ENCODE measurements at places on chromosomes 6 and 20.

GRCh38 chr6:26094036-26094435, 6.8 kb downstream of the HFE start:
- no peak for DNase-seq

- DNase-seq, result no peak
Measured at GRCh38 chr6:17159240-17159639, 57.4 kb downstream of the STMND1 start.

- no peak for DNase-seq
Measured at GRCh38 chr20:29298759-29299613, 1958.5 kb upstream of the DEFB115 start.

DNA sequence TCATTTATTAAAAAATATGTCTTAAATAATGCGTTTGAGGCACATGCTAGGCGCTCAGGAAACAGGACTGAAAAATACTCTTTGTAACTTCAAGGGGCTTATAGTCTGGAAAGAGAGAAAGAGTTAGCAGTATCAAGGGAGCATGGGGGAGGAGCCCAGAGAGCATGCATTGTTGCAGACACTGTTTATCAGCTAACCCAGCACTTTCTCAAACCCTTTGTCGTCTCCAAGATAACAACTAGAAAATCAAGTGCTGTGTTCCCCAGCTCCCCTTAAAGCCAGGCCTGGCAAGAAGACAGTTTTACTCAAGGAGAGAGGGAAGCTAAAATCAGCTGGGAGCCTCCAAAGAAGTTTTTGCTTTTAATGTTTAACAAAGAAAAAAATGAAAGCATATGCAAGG, 98.4 kb downstream of the PERP start:
- no peak for DNase-seq

DNA sequence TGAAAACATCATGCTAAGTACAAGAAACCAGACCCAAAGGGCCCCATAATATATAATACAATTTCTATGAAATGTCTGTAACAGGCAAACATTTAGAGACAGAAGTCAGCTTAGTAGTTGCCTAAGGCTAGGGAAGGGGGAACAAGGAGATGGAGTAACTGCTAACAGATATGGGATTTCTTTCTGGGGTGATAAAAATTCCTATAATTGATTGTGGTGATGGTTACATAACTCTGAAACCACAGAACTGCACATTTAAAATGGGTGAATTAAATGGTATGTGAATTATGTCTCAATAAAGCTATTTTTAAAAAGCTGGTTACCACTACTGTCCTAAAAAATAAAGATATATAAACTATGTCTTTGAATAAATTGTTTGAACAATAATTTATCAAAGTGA, 3.2 kb downstream of the CEP162 start:
- no peak for DNase-seq

GRCh38 chr20:39248862-39249485, 286.8 kb downstream of the DHX35 start:
- DNase-seq, result no peak

DNA sequence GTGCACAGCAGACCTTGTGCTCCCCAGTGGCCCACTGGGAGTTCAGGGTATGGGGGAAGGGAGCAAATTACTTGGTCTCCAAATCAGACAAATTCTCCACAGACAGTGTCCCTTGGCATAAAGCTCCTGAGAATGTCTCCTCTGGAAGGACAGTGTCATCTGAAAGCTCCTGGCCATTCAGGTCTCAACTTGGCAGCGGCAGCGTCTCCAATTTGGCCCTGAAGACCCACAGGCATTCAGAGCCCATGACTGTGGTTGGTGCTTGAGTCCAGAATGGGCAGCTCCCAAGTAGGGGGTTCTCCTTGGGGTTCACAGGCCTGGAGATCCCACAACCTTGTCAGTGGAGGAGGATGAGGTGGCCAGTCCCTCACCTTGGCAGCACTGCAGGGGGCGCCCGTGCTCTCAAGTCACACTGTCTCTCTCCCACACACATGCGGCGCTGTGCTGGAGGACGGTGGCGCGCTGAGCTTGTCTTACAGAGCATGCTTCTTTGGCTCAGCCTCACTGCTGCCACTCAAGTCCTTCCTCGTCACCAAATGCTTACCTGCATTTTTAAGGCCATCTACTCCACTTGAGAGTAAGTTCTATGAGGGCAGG, 20.7 kb downstream of the DYNLRB1 start:
- no peak for DNase-seq

DNA sequence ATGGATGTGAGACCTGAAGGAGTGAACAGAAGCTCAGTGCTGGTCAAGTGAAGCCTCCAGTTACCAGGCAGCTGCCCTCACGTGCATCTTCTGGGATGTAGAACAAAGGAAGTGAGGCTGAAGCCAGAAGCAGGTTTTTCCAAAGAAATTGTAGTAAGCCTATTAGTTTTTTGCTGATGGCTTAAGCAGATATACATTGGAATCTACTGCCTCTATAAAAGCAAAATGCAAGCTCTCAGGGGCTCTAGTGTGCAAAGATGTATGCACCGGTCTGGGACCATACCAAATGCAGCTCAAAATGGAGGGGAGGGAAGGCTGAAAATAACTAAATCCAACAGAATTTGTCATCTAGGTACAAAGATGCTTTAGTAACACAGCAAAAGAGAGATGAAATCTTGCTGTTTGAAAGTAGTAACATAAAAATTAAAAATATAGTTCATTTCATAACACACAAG, 77.0 kb downstream of the DTNBP1 start:
- DNase-seq, result no peak

- no peak for DNase-seq
Measured at GRCh38 chr6:68013780-68014515, 621.1 kb upstream of the ADGRB3 start.

- no peak for DNase-seq
Measured at GRCh38 chr20:4602297-4602631, 119.4 kb upstream of the PRND start.

GRCh38 chr6:137723273-137724017, 143.6 kb upstream of the TNFAIP3 start:
- DNase-seq, result no peak

GRCh38 chr6:8085053-8085511, 17.3 kb downstream of the EEF1E1 start:
- DNase-seq, result no peak

DNA sequence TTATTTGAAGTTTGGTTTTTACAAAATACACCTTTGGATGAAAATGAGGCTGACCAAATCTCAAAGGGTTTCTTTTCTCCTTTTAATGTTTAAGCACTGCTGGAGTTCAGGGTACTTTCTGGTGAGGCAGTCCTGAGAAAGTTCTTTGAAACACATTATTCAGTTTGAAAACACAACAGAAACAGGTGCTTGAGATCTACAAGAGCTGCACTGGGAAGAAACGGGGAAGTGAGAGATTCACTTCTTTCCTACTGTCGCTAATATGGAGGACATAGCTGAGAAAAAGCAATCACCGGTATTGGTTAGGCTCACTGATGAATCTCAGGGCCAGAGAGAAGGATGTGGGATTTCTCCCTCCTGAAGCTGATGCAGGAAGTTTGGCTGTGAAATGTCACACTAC, 22.9 kb upstream of the TMEM170B start:
- peak; percentile 51 for DNase-seq

DNA sequence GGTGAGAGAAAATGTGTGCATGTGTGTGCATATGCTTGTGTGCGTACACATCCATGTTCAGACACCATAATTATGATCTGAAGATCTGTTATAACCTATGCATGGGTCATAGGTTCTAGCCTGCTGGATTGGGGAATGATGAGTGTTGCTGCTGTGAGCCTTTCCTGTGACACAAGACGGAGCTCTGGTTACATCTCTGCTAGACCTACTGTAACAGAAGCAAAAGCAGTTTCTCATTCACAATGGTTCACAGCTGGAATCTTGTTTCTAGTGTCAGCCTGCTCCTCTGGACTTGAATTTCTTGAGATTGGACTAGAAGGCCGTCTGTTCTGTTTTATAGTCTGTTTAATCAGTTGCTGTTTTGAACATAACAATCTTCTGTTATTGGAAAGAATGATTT, 40.1 kb downstream of the DEFB114 start:
- DNase-seq, result no peak

DNA sequence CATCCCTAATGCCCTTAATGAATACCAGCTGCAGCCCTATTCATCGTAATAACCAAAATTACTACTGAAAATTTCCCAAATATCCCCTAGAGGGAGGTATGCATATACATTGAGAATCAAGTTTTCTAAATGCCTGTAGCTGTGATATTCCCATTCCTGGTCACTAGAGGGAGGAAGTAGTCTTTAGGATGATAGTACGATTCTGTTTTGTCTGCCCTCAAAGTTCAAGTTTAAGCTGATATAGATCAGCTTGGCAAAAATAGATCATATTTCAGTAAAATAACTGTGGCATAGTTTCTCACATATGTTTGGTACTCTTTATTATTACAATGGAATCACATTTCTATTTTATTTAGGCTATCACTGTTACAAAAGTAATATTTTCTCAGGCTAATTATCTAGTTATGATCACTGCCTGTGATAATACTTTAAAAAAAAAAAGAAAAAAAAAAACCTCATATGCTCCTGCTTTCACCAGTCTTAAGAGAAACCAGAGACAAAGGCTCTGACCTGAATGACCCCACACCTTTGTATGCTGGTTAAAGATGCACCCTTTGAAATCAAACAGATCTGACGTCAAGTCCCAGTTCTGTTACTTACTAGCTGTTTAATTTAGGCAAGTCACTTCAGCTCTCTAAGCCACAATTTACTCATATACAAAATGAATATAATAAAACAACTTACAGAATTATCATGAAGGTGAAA, 11.0 kb downstream of the TSPYL1 start:
- peak; percentile 41 for DNase-seq

DNA sequence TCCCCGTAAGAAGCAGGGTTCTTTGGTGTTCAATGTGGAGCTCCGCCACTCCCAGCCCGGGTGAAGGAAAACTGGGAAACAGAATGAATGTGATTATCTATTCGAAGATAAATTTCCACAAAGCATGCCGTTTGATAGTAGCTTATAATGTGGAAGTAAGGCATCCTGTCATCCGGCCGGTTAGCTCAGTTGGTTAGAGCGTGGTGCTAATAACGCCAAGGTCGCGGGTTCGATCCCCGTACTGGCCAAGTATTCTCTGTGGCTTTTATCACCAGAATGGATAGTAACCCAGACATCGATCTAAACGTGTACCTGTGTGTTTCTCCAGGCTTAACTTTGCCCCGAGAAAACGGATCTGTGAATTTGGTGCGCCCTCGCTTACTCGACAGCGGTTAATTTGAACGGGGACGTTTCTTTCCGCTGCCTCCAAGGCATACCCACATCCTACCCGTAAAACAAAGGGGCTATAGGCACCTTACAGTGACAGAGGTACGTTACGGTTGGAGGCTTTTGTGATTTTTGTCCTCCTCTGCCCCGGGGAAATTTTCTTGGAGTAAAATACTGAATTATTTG, 215.2 kb upstream of the ZNF184 start:
- DNase-seq, result peak; percentile 73

- no peak for DNase-seq
Measured at GRCh38 chr6:1423578-1423977, 34.2 kb downstream of the FOXF2 start.

DNA sequence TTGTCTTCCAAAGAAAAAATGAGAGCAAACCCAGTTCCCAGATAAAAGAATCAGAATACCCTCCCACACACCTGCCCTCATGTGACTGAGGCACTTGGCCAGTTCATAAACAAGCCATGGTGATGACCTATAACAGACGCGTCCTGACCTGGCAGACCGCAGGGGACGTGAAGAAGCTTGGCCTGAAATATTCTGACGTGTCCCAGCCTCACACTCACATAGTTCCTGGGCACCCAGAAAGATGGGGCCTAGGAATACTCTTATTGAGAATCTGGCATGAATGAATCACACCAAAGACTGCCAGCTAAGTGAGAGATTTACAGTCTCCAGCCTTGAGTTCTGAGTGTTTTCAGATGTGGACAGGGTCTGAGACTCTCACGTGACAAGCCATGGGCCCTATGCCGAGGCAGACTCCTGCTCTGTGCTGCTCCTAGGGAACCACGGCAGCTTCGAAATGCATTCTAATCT, 17.2 kb upstream of the MAP3K4 start:
- no peak for DNase-seq

GRCh38 chr20:20488388-20488787, 120.5 kb downstream of the INSM1 start:
- DNase-seq, result no peak

DNA sequence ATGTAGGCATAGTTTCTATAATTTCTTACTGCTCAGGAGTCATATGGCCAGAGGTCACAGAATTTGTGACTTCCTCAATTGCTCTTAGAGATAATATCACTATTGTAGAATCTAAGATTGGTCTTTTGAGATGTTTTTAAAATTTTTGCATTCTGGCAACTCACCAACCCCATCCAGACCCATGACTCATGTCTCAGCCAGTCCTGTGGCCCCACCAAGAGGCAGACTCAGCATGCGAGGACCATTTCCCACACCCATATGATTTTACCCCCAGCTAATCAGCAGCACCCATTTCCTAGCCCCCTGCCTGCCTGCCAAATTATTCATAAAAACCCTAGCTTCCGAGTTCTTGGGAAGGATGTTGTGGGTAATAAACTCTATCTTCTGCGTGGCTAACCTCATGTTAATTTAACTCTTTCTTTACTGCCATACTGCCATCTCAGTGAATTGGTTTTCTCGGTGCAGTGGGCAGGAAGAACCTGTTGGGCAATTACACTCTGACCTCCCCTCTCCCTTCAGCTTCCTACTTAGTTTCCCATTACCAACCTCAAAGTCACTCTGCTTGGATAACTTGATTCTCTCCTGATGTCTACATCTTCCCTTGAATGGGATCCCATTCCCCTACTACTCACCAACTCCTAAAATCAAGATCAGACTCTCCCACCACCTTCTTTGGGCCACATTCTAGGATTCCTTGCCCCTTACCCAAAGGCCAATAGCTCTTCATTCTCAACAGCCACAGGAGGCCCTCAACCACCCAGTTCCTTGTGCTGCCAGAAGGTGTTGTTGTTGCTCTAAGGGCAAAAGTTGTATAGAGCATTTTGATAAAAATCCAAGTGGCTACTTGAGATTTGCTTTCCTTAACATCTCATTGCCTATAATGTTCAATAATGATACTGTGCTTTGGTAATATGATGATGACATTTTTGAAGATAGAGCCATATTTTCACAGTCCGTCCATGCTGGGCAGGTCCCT, 16.2 kb upstream of the IYD start:
- DNase-seq, result no peak

DNA sequence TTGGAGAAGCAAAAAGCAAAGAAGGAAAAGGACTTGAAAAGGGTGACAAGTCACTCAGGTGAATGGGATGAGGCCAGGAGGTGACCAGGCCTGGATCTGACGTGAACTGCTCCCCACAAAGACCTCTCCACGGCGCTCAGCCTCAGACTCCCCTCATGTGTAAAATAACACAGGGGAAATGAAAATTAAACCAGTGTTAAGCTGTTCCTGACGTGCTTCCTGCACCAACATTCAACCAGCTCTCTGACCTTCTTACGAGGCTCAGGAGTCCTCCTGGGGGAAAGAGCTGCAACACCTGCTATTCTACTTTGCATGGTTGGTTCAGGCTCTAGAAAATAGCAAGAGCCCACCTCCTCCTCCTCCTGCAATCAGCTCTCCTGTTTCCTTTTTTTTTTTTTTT, 256.7 kb downstream of the ATXN1 start:
- DNase-seq, result no peak

DNA sequence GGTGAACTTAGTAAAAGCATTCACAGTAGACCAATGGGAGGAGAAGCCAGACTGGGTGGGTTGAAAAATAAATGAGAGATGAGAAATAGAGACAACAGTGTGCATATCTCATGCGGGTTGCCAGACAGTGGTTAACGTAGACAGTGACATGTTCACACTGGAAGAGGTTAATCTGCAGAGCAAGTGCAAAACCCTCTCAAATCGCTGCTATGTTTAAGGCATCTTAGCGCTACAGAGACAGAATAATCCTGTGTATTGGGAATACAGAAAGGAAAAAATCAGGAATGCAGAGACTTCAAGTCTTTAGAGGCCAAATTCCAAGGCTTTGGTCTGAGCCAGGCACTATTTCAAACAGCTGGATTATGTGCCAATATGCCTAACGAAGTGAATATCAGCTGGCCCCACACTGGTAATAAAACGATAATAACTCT, 107.1 kb downstream of the TSHZ2 start:
- no peak for DNase-seq

All from GM10248 (cell line).